Ureter (tissue), 1 donor: ENCODE measurements at places on chromosomes 11 and 22.

DNA sequence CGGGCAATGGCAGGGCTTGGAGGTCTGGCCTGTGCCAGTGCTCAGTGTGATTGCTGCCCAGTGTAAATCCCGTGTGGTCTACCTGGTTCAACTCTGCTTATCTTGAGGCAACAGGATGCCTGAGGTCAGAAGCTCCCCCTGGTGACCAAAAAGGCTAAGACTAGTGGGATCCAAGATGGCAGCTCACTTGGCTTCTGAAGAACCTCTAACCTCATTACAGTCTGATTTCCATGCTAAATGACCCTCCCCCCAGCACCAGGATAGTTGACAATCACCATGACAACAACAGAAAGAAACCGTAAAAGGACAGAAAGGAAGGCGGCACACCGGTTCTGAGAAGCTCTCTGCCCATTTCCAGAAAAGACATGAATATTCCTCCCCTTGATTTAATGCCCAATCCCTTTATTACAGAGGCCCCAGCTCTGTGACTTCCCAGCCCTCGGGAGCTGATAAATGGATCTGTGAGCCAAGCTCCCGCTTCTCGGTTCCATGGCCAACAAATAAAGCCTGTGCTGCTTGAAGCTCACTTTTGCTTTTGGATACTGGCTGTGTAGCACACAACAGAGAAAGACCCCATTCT is 398.4 kb downstream of the CTTN start:
- no peak for DNase-seq

DNA sequence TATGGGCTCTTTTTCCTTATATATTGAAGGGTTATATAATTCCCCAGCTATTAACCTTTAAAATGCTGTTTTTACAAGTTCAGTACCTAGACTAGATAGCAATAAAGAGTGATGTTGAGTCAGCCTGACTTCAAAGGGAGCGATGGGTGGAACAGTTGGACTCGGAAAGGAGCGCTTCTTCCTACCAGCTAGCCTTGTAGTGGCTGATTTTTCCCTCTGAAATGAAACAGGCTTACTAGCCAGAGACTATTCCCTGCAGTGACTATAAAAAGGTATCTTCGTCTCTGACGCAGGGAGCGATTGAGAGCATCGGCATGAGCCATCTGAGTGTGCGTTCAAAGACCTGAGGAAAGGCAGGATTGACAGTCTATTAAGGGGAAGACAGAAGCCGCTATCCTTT is 66.0 kb upstream of the GRAMD1B start:
- DNase-seq: no peak

- no peak for DNase-seq
These were observed 96.7 kb downstream of the SNX19 start for GRCh38 chr11:130819625-130820024.

GRCh38 chr22:39181356-39181755 is 28.9 kb upstream of the CBX7 start:
- no peak for DNase-seq
